Breast epithelium (tissue), 4 donors: ENCODE measurements at places on chromosomes 4 and X. TPM values are rescaled to one million over a fixed set of nuclear protein-coding genes. Genes with fewer than 3 reads are reported as not detected.

DNA sequence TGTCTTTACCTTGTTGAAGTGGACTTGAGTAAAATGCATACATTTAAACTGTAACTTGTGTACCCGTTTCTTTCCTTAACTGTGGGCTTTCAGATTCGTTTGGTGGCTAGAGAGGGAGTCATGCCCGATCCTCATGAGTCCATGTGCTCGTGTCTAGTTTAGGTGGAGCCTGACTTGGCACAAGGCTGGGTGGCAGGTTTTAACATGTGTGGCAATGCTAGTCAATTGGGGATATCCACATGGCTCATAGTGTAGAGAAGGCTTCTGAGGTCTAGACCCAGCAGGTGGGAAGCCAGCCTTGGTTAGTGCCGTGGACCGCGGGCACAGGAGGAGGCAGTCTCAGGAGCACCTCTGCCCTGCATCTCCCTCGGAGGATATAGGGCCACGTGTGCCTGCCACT, 48.5 kb upstream of the CLCN4 start:
- no peaks in the 10 kb centered on the region for H3K4me1 ChIP-seq
- no peaks in the 10 kb centered on the region for H3K27me3 ChIP-seq
- no peak overlapping the region for H3K27ac ChIP-seq
- DNase-seq, result no peak
- H3K4me3 ChIP-seq, result no peak overlapping the region
- H3K36me3 ChIP-seq, result no peaks in the 10 kb centered on the region

DNA sequence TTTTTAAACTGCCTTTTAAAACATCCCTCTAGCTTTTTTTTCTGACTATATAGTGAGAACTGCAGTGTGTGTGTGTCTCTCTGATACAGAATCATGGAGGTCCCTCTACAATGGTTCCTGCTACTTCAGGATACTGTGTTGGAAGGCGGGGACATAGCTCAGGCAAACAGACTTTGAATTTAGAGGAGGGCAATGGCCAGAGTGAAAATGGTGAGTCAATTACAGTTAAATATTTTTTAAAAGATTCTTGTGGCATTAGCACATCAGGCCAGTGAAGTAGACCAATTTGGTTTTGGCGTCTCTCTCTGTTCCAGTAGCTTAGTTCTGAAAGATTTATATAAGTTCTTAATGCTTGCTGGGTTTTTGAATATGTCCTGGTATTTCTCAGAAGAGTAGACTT, 47.1 kb downstream of the ALG13 start:
- no peak overlapping the region for H3K27ac ChIP-seq
- H3K4me1 ChIP-seq, result no peaks in the 10 kb centered on the region
- H3K27me3 ChIP-seq, result peaks cover 12% of the 10 kb centered on the region
- no peaks in the 10 kb centered on the region for H3K36me3 ChIP-seq
- no peak for DNase-seq

SPOCK3 gene
- total RNA-seq, result not detected

GRCh38 chr4:148497258-148497657, 55.0 kb upstream of the NR3C2 start:
- no peaks in the 10 kb centered on the region for H3K4me1 ChIP-seq
- no peak overlapping the region for H3K4me3 ChIP-seq
- no peaks in the 10 kb centered on the region for H3K27me3 ChIP-seq
- H3K27ac ChIP-seq, result no peak overlapping the region
- DNase-seq, result no peak

JCHAIN gene
- 10.1 TPM for total RNA-seq

NKX3-2 gene
- total RNA-seq, result not detected

DNA sequence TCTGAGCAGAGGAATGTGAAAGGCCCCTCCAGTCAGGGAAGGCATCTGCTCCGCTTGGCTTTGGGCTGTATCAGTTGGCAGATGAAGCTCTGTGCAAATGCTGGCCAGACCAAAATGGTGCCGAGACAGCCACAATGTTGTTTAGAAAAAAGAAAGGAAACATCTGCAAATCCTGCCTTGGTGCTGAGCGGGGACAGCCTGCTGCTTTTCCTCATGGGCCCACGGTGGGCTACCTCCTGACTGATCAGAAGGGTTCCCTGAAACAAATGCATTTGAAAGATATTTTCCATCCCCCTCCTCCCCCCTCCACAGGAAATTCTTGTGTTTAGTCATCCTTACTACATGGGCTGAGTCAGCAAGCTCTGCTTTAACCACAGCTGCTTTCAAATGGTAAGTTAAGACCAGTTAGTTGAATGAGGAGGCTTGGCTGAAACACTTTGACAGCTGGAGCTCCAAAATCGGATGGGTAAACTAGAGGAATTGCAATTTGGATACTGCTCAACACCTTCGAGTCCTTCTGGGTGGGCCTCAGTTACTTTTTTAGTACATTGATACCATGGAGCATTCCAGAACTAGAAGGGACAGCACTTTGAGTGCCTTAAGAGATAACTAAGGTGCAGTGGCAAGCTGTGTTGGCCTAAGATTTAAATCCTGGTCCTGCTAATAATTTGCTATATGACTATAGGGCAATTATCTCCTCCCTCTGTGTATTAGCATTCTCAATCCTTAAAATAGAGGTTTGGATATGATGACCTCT, 36.0 kb downstream of the PLAC1 start:
- no peaks in the 10 kb centered on the region for H3K4me1 ChIP-seq
- no peak overlapping the region for H3K4me3 ChIP-seq
- DNase-seq, result no peak
- H3K36me3 ChIP-seq, result no peaks in the 10 kb centered on the region
- no peak overlapping the region for H3K27ac ChIP-seq
- H3K27me3 ChIP-seq, result peaks cover 66% of the 10 kb centered on the region

DNA sequence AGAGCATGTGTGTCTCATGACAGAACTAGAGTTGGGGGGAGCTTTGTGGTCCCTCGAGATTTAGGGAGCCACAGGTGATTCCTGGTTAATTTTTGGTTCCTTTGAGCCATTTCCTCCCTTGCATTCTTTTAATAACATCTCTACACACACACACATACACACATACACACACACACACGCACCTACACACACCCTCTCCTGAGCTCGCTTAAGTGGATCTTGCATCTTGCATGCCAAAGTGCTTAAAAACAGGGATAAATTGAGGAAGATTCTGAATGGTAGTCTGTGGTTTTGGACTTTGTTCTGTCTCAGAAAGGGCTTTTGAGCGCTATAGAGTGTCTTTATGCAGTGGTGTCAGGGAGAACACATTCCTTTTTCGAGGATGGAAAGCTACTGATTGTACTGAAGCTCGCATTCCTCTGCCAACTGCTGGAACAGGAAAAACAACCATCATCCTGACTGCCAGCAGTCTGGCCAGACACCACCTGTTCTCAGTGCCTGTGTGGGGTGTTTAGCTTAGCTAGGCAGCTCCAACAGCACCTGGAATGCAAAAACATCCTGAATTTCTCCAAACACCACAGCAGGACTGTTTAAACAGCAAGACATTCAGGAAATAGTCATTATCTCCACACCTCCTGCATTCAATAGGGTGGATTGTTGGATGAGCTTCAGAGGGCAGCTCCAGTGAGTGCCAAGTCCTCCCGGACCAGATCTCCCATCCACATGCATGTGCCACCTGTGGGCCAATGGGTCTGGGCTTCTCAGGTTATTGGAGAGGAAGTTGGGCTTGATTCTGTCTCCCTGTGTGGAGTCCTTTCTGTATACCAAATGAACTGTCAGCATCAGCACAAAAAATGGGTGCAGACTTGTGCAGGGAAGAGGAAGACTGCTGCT, 21.9 kb upstream of the IGFBP7 start:
- H3K4me1 ChIP-seq, result no peaks in the 10 kb centered on the region
- H3K36me3 ChIP-seq, result no peaks in the 10 kb centered on the region
- H3K27me3 ChIP-seq, result no peaks in the 10 kb centered on the region
- no peak overlapping the region for H3K4me3 ChIP-seq

CLCN4 gene
- 2.9 TPM for total RNA-seq

SSX2B gene
- not detected for total RNA-seq

- no peak within 1 kb of the TSS for H3K27ac ChIP-seq
- no peak for DNase-seq
- peak within 1 kb of the TSS; percentile 4 for H3K4me3 ChIP-seq
- H3K36me3 ChIP-seq, result no peaks in the 10 kb centered on the region
These were observed at the start of gene CYSLTR1 for GRCh38 chrX:78327370-78328086. Gene CYSLTR1, minus strand, starts transcription at chrX:78327611. Its CDS starts 53,865 bp downstream, at chrX:78273746.

DNA sequence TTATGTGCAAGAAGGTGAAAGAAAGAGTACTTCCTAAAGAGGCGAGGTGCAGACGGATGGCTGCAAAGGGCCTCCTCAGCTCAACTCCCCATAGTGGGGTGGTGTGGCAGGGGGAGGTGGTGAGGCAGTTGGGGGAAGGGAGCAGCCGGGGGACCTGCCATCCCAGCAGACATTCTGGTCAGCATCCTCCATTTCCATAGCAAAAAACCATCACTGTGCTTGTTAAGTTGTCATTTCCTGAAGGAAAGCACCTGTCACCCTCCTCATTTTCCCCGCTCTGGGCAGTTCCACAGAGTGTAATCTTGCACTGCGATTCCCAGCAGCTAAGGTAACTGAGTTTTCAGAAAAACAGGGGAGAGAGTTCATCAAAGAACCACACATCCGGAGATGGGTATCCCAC, 51.5 kb downstream of the TSPAN5 start:
- H3K27me3 ChIP-seq, result no peaks in the 10 kb centered on the region
- H3K4me1 ChIP-seq, result no peaks in the 10 kb centered on the region
- DNase-seq, result no peak
- no peak overlapping the region for H3K4me3 ChIP-seq

BGN gene
- total RNA-seq, result 9.7 TPM

GRCh38 chr4:155738548-155738947, 20.3 kb upstream of the GUCY1B1 start:
- H3K27ac ChIP-seq, result no peak overlapping the region
- H3K27me3 ChIP-seq, result no peaks in the 10 kb centered on the region
- H3K36me3 ChIP-seq, result no peaks in the 10 kb centered on the region
- H3K4me3 ChIP-seq, result no peak overlapping the region

DNA sequence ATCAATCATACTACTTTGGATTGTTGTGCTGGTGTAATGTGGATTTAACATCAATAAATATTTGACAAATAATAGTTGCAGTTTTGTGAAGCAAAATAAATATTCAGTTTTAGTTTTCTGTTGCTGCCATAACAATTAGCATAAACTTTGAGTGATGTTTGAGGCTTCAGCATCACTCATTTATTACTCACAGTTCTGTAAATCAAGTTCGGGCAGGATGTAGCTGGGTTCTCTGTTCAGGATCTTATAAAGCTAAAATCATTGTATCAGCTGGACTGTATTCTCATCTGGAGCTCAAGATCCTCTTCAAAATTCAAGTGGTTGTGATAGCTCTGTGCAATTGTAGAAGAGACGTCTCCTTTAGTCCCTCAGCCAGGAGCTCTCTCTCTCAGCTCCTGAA, 81.7 kb downstream of the CBR4 start:
- no peak overlapping the region for H3K27ac ChIP-seq
- H3K4me3 ChIP-seq, result no peak overlapping the region
- no peaks in the 10 kb centered on the region for H3K4me1 ChIP-seq
- H3K36me3 ChIP-seq, result no peaks in the 10 kb centered on the region

FGF2 gene
- 21.6 TPM for total RNA-seq

GRCh38 chr4:67371615-67372014, 173.7 kb downstream of the CENPC start:
- H3K4me1 ChIP-seq, result no peaks in the 10 kb centered on the region
- H3K27ac ChIP-seq, result no peak overlapping the region
- no peaks in the 10 kb centered on the region for H3K27me3 ChIP-seq
- no peaks in the 10 kb centered on the region for H3K36me3 ChIP-seq
- no peak overlapping the region for H3K4me3 ChIP-seq
- no peak for DNase-seq

DNA sequence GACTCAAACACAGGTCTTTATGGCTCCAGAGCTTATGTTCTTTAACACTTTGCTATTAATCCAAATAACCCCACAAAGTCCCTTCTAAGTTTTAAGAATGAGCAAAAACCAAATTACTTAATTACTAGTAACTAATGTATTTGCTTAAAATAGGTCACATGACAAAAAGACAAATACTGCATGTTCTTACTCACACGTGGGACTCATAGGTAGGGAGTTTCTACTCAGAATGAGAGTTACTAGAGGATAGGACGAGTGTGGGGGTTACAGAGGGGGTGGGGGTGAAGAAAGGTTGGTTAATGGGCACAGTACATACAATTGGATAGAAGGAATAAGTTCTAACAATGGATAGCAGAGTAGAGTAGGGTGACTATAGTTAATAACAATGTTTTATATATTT, 5.8 kb downstream of the RPS6KA3 start:
- DNase-seq, result no peak
- no peaks in the 10 kb centered on the region for H3K4me1 ChIP-seq
- no peak overlapping the region for H3K27ac ChIP-seq
- no peak overlapping the region for H3K4me3 ChIP-seq
- H3K27me3 ChIP-seq, result peaks cover 8% of the 10 kb centered on the region

- H3K36me3 ChIP-seq, result no peaks in the 10 kb centered on the region
- no peak overlapping the region for H3K4me3 ChIP-seq
These were observed 36.8 kb upstream of the ARSD start for GRCh38 chrX:2965965-2966364.

GRCh38 chr4:155966731-155967395, 13.2 kb upstream of the CTSO start:
- H3K4me1 ChIP-seq, result no peaks in the 10 kb centered on the region
- H3K27ac ChIP-seq, result no peak overlapping the region
- no peaks in the 10 kb centered on the region for H3K27me3 ChIP-seq
- DNase-seq, result no peak
- H3K4me3 ChIP-seq, result no peak overlapping the region

- no peaks in the 10 kb centered on the region for H3K27me3 ChIP-seq
- H3K4me3 ChIP-seq, result no peak overlapping the region
- H3K4me1 ChIP-seq, result no peaks in the 10 kb centered on the region
- H3K27ac ChIP-seq, result no peak overlapping the region
- no peaks in the 10 kb centered on the region for H3K36me3 ChIP-seq
These were observed 87.8 kb upstream of the BMP2K start for GRCh38 chr4:78688366-78688765.

GRCh38 chr4:42396752-42397634, at the start of gene SHISA3:
Gene SHISA3, plus strand, starts transcription at chr4:42397488. Its CDS starts 569 bp downstream, at chr4:42398057.
- DNase-seq, result no peak
- peaks cover 58% of the 10 kb centered on the region for H3K27me3 ChIP-seq
- H3K36me3 ChIP-seq, result no peaks in the 10 kb centered on the region
- H3K27ac ChIP-seq, result no peak within 1 kb of the TSS
- no peaks in the 10 kb centered on the region for H3K4me1 ChIP-seq

- H3K36me3 ChIP-seq, result no peaks in the 10 kb centered on the region
- no peaks in the 10 kb centered on the region for H3K4me1 ChIP-seq
- DNase-seq, result no peak
- H3K27ac ChIP-seq, result peak within 1 kb of the TSS; percentile 70
These were observed at the start of gene SOD3 for GRCh38 chr4:24794916-24795665. Gene SOD3, plus strand, starts transcription at chr4:24795573. Its CDS starts 3,949 bp downstream, at chr4:24799522.

DNA sequence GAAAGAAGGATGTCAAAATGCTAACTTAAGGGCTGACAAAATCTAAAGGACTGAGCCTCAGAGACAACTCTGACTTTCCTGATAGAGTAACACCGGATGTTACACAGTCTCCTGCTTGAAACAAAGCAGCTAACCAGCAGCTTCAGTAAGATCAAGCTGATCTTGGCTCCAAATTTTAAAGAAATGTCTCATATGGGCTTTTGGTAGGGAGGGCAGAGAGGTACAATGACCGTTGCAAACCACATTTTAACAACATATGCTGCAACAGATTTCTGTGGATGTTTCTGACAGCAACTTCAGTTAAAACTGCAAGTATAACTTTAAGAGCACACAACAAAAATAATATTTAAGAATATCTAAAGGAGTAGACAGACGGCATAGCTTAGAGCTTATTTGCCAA, 9.1 kb downstream of the RPGR start:
- H3K4me1 ChIP-seq, result no peaks in the 10 kb centered on the region
- no peak overlapping the region for H3K4me3 ChIP-seq
- no peaks in the 10 kb centered on the region for H3K36me3 ChIP-seq
- H3K27ac ChIP-seq, result no peak overlapping the region

- no peak overlapping the region for H3K27ac ChIP-seq
- DNase-seq, result no peak
- H3K27me3 ChIP-seq, result no peaks in the 10 kb centered on the region
- no peak overlapping the region for H3K4me3 ChIP-seq
These were observed 405.3 kb upstream of the EDA2R start for GRCh38 chrX:67044029-67044653.

BEX3 gene
- 133 TPM for total RNA-seq
